ENCODE measurements at places on chromosomes 4 and X. TPM values are rescaled to one million over a fixed set of nuclear protein-coding genes. Genes with fewer than 3 reads are reported as not detected.

DNA sequence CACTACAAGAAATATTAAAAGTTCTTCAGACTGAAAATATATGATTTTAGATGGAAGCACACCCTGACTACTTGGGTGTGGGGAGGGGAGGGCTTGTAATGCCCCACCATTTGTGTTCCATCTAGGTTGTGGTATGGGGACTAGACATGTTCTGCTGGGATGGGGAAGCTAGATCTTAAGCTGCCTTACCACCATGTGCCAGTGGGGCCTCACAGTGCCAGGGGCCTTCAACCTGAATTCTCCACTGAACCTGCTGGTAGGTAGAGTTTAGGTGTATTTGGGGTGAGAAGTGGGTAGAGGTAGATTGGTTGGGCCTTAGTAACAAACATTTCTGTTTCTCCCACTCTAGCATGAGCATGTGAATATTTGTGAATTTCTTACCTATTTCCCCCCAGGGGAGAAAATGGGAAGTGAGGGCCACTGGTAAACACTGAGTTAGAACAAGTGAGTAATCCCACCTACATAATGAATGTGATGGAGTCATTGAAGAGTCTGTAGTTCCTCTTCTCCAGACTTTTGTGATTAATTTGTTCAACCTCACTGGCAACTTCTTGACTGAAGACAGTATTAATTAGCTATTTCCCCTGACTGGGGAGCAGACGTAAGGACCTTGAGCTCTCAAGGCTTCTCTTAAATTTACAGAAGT lies 44.0 kb downstream of the BRCC3 start:
- no peak for DNase-seq

GRCh38 chrX:38896724-38897298 lies 95.6 kb downstream of the MID1IP1 start:
- DNase-seq, result no peak

- DNase-seq, result no peak
Observed at GRCh38 chr4:118410138-118410537, 57.3 kb upstream of the PRSS12 start.

CD38 gene
- total RNA-seq, result 9.3 TPM

RPL36A gene
- 145 TPM for total RNA-seq

ATXN3L gene
- not detected for total RNA-seq

STATH gene
- total RNA-seq, result not detected

Data from aorta (tissue), 5 donors.